ENCODE measurements at places on chromosomes 7 and 10. TPM values are rescaled to one million over a fixed set of nuclear protein-coding genes. Genes with fewer than 3 reads are reported as not detected.

GRCh38 chr10:84820596-84820995, 492.2 kb downstream of the CCSER2 start:
- peaks cover 8% of the 10 kb centered on the region for H3K27me3 ChIP-seq
- no peaks in the 10 kb centered on the region for H3K36me3 ChIP-seq
- H3K27ac ChIP-seq, result no peak overlapping the region
- peaks cover 4% of the 10 kb centered on the region for H3K4me1 ChIP-seq

GRCh38 chr10:30057894-30058556, 1.4 kb downstream of the JCAD start:
- DNase-seq, result no peak
- no peaks in the 10 kb centered on the region for H3K4me1 ChIP-seq

DNA sequence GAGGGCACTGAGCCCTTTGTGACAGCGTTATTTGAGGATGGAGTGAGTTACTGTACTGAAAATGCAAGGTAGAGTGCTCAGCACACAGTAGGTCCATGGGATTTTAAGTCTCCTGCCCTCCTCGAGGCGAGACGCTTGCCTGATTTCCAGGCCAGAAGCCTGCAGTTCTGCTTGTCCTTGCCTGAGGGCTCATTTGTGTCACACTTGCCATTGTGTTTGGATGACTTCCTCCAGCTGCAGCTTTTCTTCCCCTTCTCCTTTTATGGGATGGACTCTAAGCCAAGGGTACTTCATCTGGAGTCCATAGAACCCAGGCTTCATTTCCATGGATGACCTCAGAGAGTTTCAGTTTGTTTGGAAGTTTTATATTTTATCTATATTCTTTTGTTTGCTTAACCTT, 304.2 kb upstream of the BMPER start:
- DNase-seq, result no peak
- H3K27ac ChIP-seq, result no peak overlapping the region
- H3K4me1 ChIP-seq, result peaks cover 13% of the 10 kb centered on the region
- no peak overlapping the region for H3K4me3 ChIP-seq
- no peaks in the 10 kb centered on the region for H3K36me3 ChIP-seq

The NEBL gene
- total RNA-seq, result 0.74 TPM

- DNase-seq, result no peak
- H3K4me3 ChIP-seq, result no peak overlapping the region
- H3K36me3 ChIP-seq, result peaks cover 17% of the 10 kb centered on the region
- peaks cover 28% of the 10 kb centered on the region for H3K4me1 ChIP-seq
These were observed 128.2 kb upstream of the SDK1 start for GRCh38 chr7:3172768-3173280.

DNA sequence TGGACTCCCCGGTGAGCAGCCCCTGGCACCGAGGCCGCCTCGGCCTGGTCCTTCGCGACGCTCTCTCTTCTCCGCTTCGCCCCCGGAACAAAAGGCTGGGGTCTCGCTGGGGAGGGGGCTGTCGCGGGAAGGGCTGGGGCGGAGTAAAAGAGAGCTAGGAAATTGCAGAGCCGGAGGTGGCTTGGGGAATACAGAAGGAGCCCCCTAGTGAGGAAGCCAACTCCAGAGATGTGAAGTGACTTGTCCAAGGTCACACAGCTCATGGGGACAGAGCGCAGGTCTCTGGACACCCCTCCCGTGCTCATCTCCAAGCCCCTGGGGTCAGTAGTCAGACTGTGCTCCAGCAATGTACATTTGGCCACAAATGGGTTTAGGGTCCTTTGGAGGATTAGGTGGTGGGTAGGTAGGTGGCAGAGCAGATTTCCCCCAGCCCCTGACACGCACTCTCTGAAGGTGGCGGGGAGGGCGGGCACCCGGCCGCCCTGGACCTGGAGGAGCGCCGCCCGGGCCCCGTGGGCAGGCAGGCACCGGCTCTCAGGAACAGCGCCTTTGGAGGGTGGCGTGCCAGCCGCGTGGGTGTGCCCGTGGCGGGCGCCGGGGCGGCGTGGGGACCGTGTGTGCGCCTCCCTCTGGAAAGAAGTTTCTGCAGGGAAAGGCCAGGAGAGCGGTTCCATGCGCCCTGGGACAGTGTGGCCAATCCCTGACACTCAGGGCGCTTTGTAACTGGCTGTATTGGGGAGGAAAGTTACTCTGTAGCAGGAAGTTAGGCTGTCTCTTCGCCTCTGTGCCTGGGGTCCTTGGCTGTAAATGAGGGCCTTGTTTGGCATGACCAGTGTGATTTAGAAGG, 910 bp downstream of the WIPF3 start:
- H3K27ac ChIP-seq, result no peak overlapping the region
- H3K4me3 ChIP-seq, result peak overlapping the region; percentile 73
- no peaks in the 10 kb centered on the region for H3K36me3 ChIP-seq
- peaks cover 28% of the 10 kb centered on the region for H3K27me3 ChIP-seq

GRCh38 chr7:108313086-108313485, 143.2 kb downstream of the NRCAM start:
- no peak for DNase-seq
- H3K27me3 ChIP-seq, result no peaks in the 10 kb centered on the region
- H3K4me3 ChIP-seq, result no peak overlapping the region
- no peak overlapping the region for H3K27ac ChIP-seq
- no peaks in the 10 kb centered on the region for H3K36me3 ChIP-seq
- peaks cover 12% of the 10 kb centered on the region for H3K4me1 ChIP-seq

DNA sequence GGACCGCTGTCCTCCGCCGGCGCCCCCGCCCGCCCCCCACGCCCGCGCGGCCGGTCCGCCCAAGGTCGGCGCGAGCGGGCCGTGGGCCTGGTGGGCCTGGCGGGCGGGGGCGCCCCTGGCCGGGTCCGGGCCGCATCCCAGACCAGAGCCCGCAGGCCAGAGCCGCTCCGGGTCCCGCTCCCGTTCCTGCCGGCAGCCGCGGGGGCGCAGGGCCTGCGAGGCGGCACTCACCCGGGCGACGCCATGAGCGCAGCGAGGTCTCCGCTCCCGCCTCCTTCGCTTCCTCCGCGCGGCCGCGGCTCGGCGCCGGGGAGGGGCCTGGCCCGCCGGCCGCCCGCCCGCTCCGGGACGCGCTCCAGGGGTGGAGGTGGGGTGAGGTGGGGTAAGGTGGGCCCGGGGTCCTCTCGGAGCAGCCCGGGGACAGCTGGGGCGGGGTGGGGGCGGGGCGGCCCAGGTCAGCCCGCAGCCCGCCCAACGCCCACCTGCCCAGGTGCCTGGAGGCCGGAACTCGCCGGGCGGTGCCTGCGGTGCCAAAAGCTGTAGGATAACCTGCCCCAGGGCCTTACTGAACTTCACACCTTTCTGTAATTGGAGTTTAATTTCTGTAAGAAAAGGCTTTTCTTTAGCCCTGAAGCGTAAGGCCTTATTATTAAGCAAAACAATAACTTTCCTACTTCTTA, at the start of gene URGCP:
Gene URGCP, minus strand, starts transcription at position 266 of the 680 bp plus-strand sequence. Its CDS starts 21 bp downstream, at position 245.
- DNase-seq, result peak; percentile 66
- peak within 1 kb of the TSS; percentile 97 for H3K27ac ChIP-seq
- H3K4me3 ChIP-seq, result peak within 1 kb of the TSS; percentile 96

The TWIST1 gene
- total RNA-seq, result not detected

The RBP4 gene
- not detected for total RNA-seq

GRCh38 chr7:73646785-73647724, 20.6 kb upstream of the VPS37D start:
- no peak overlapping the region for H3K27ac ChIP-seq
- H3K4me3 ChIP-seq, result peak overlapping the region; percentile 46
- no peaks in the 10 kb centered on the region for H3K4me1 ChIP-seq
- H3K27me3 ChIP-seq, result peaks cover 20% of the 10 kb centered on the region
- DNase-seq, result no peak

The NPY4R gene
- not detected for total RNA-seq

DNA sequence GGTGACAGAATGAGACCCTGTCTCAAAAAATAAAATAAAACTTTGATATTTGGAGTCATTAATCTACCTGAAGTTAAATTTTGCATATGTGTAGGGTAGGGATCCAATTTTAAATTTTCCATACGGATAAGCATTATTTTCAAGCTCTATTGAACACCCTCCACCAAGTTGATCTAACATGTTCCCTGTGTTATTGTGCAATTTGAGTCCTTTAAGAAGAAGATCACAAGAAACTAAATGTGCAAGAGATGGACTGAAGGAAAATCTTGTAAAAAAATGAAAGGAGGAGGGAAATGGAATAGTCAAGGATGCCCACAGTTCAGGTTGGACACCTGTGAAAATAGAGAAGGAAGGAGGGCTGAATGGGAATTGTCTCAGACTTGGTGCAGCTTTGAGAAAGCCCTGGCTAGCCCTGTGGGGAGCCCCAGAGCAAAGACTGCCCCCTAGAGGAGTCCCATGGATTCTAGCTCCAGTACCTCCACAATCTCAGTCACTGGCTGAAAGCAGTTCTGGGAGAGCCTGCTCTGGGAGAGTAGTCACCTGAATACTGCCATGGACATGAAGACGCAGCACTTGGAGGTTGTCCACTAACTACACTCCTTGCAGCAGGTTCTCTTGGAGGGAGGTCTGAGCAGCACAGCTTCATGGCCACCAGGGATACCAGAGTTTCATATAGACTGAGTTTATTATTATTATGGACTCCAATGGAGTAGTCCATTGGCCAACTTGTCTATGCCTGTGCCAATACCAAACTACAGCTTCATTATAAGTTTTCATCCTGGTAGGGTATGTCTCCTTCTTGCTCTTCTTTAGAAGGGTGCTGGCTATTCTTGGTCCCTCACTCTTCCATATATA, 5.7 kb upstream of the TIAL1 start:
- no peak overlapping the region for H3K27ac ChIP-seq
- DNase-seq, result peak; percentile 56
- no peaks in the 10 kb centered on the region for H3K36me3 ChIP-seq

GRCh38 chr7:149013876-149014275, 14.4 kb downstream of the PDIA4 start:
- H3K4me1 ChIP-seq, result peaks cover 19% of the 10 kb centered on the region
- no peak for DNase-seq
- peaks cover 1% of the 10 kb centered on the region for H3K27me3 ChIP-seq

DNA sequence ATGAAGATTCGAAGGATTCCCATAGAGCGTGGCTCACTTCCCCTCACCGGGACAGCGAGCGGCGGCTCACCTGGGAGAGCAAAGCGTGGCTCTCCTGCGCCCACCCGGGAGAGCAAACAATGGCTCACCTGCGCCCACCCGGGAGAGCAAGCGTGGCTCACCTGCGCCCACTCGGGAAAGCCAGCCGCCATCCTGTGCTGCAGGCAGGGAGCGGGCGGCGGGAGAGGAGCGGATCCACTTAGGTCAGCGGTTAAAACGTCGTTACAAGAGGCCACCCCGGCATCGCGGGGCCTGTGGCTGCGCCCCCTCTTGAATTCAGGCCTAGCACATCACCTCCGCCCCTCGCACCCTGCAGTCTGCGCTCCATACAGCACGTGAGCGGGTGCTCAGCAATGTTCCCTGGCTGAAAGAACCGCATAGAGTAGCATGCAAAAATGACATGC, 461 bp upstream of the FIGNL1 start:
- DNase-seq, result peak; percentile 25
- peak overlapping the region; percentile 89 for H3K4me3 ChIP-seq
- peaks cover 4% of the 10 kb centered on the region for H3K4me1 ChIP-seq
- H3K36me3 ChIP-seq, result no peaks in the 10 kb centered on the region
- peaks cover under 1% of the 10 kb centered on the region for H3K27me3 ChIP-seq

The PDE1C gene
- 3.3 TPM for total RNA-seq

DNA sequence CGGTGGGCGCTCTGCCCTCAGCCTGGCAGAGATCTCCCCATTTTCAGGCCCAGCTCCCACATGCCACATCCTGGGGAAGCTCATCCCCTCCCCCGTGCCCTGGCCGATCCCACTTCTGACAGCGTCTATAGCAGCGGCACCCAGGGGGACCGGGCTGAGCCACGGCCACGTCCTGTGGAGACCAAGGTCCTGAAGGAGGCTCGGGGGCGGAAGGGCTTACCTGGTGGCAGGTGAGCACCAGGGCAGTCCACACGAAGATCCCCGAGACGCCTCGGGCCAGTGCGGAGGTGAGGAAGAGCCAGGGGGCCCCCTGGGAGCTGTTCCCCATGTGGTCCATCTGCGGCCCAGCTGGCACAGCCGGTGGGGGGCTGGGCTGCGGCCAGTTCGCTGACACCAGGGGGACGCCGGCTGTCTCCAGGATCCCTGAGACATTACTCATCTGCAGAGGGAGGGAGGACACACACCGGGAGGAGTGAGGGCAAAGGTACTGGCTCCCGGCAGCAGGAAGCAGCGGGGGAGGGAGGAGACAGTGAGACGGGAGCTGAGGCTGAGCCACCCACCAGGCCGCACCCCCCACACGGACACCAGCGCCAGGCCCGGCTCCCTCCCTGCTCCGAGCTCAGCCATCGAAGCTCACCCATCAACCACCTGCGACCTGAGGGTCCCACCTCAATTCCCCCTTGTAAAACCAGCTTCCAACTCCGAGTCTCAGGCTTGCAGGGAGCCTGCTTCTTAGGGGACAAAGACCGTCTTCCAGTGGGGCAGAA, 776 bp downstream of the TMEM184A start:
- DNase-seq, result peak; percentile 85
- H3K27ac ChIP-seq, result peak overlapping the region; percentile 70
- peaks cover 14% of the 10 kb centered on the region for H3K27me3 ChIP-seq

The ZNF485 gene
- 3.4 TPM for total RNA-seq

DNA sequence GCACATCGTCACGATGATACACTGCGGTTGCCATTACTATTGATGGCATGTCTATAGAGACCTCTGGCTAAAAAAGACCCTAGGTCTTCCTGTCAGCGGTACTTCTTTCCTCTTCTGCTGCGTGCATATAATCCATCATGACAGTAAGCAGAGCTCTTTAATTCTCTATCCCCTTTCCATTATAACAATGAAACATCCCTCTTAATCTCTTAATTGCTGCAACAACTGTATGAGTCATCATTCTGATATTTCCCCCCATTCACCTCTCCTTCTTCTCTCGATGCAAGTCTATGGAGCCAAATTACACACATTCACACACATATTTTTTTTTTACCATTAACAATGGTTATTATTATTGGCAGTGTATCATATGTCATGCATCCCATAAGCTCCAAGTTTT, 45.2 kb upstream of the AKR1E2 start:
- DNase-seq, result no peak
- H3K27ac ChIP-seq, result no peak overlapping the region
- no peak overlapping the region for H3K4me3 ChIP-seq
- H3K36me3 ChIP-seq, result no peaks in the 10 kb centered on the region
- no peaks in the 10 kb centered on the region for H3K4me1 ChIP-seq

- no peak overlapping the region for H3K27ac ChIP-seq
- no peaks in the 10 kb centered on the region for H3K27me3 ChIP-seq
- no peak for DNase-seq
These were observed 95.9 kb downstream of the FANK1 start for GRCh38 chr10:125992254-125992653.

GRCh38 chr10:73433538-73433867, at the start of gene MSS51:
MSS51 (minus strand) TSS chr10:73433561; CDS start chr10:73428284, 5,277 bp downstream.
- H3K36me3 ChIP-seq, result no peaks in the 10 kb centered on the region
- H3K27ac ChIP-seq, result no peak within 1 kb of the TSS
- peaks cover 4% of the 10 kb centered on the region for H3K4me1 ChIP-seq
- no peaks in the 10 kb centered on the region for H3K27me3 ChIP-seq
- no peak for DNase-seq
- no peak within 1 kb of the TSS for H3K4me3 ChIP-seq

GRCh38 chr7:30933124-30933974, 21.7 kb downstream of the AQP1 start:
- peaks cover 7% of the 10 kb centered on the region for H3K4me1 ChIP-seq
- DNase-seq, result no peak

- H3K27ac ChIP-seq, result peak overlapping the region; percentile 56
- no peak overlapping the region for H3K4me3 ChIP-seq
- H3K27me3 ChIP-seq, result peaks cover 9% of the 10 kb centered on the region
- peaks cover 16% of the 10 kb centered on the region for H3K4me1 ChIP-seq
- no peak for DNase-seq
These were observed 19.1 kb downstream of the LRRC20 start for GRCh38 chr10:70363292-70363691.

The ASNS gene
- 281 TPM for total RNA-seq
